ENCODE measurements at places on chromosomes 2 and 18.

DNA sequence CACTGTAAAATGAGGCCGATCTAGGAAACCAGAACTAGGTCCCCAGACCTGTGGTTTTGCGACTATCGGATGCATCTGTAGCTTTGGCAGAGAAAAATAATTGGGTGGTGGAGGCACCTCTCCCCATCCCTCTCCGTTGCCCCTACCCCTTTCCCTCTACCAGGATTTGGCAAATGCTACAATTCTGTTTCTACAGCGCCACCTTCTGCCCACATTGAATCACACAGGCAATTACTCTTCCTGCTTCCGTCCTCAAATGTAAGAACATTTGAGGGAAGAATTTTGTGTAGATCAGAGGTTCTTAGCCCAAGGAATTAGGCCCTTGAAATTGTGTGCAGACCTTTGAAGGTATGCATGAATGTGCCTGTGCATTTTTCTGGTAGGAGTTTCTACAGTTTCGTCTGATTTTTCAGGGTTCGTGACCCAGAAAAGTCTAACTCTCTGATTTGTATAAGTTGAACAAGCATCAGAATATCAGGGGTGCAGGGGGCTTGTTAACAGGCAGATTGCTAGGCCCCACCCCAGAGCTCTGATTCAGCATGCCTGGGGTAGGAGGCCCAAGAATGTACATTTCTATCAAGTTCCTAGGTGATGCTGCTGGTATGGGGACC is 11.2 kb downstream of the ATP6V1B1 start:
- DNase-seq = no peak

DNA sequence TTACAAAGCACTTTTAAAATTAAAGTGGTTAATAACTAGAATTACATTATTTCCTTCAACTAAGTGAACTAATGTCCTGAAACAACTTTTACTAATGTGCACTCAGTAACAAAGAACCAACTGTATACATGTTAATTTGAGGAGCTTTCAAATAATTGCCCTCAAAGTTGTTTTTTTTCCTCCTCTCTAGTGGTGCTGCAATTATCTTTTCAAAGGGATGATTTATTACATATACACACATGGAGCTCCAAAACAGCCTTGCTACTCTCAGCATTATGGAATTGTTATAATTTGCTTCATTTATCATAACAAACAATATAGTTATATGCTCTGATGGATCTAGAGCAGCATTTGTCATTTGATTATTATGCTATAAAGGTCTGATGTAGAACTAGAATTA is 246.3 kb upstream of the RASGRP3 start:
- DNase-seq = no peak

GRCh38 chr2:237487496-237487895 is 445 bp downstream of the MLPH start:
- DNase-seq = no peak

- no peak for DNase-seq
Measured at GRCh38 chr18:58285449-58286130, 241.6 kb downstream of the NEDD4L start.

DNA sequence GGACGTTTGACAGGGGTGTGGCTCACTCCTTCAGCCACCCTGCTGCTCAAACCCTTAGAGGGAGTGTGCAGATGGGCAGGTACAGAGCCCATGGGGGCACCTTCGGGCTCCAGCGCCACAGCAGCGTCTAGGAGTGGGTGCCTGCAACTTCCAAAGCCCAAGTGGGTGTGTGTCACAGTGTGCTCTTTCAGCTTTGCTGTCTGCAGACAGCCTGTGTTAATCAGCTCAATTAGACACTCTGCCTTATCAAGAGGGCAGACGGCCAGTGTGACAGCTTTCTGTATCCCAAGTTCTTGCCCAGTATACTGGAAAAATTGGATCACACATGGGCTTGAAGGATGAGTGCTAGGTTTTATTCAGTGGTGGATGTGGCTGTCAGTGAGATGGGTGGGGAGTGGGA is 96.7 kb downstream of the AP1S3 start:
- no peak for DNase-seq

- DNase-seq = no peak
Measured at GRCh38 chr2:168480356-168480755, 24.3 kb downstream of the CERS6 start.

- DNase-seq = no peak
Measured at GRCh38 chr2:236026841-236027240, 141.3 kb downstream of the GBX2 start.

- DNase-seq = no peak
Measured at GRCh38 chr2:81984969-81985637, 1680.6 kb upstream of the LRRTM1 start.

- no peak for DNase-seq
Measured at GRCh38 chr2:240111253-240111652, 24.9 kb downstream of the COPS9 start.

DNA sequence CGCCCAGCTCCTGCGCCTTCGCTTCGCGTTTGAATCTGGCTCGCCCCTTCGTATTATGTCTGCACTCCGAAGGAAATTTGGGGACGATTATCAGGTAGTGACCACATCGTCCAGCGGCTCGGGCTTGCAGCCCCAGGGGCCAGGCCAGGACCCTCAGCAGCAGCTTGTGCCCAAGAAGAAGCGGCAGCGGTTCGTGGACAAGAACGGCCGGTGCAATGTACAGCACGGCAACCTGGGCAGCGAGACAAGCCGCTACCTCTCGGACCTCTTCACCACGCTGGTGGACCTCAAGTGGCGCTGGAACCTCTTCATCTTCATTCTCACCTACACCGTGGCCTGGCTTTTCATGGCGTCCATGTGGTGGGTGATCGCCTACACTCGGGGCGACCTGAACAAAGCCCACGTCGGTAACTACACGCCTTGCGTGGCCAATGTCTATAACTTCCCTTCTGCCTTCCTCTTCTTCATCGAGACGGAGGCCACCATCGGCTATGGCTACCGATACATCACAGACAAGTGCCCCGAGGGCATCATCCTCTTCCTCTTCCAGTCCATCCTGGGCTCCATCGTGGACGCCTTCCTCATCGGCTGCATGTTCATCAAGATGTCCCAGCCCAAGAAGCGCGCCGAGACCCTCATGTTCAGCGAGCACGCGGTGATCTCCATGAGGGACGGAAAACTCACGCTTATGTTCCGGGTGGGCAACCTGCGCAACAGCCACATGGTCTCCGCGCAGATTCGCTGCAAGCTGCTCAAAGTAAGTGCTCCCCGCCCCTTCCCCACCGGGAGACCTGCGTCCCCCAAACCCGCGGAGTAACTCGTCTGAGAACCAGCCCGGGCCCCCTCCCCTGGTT is 453 bp downstream of the KCNJ3 start:
- DNase-seq = no peak

DNA sequence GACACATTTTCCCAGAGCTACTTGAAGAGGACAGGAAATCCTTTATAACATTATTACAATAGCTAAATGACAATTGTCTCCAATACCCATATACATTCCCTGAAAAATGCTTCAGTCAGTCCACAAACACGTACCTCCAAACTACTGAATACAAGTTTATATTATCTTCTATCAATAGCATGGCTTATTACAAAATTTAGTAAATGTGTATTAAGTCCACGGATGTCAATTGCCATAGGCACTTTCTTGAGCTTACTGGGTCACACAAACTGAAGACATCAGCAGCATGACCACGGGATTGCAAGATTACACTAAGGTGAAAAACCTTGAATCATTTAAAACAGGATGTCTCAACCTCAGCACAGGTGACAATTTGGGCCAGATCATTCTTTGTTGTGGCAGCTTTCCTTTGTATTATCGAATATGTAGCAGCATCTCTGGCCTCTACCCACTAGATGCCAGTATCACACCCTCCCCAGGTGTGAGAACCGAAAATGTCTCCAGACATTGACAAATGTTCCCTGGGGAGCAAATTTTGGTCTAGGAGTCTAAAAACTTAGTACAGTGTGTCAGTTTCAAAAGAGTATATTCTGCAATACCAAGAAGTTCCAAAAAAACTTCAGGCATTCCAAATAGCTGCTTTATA is 1.4 kb downstream of the MBD2 start:
- no peak for DNase-seq

DNA sequence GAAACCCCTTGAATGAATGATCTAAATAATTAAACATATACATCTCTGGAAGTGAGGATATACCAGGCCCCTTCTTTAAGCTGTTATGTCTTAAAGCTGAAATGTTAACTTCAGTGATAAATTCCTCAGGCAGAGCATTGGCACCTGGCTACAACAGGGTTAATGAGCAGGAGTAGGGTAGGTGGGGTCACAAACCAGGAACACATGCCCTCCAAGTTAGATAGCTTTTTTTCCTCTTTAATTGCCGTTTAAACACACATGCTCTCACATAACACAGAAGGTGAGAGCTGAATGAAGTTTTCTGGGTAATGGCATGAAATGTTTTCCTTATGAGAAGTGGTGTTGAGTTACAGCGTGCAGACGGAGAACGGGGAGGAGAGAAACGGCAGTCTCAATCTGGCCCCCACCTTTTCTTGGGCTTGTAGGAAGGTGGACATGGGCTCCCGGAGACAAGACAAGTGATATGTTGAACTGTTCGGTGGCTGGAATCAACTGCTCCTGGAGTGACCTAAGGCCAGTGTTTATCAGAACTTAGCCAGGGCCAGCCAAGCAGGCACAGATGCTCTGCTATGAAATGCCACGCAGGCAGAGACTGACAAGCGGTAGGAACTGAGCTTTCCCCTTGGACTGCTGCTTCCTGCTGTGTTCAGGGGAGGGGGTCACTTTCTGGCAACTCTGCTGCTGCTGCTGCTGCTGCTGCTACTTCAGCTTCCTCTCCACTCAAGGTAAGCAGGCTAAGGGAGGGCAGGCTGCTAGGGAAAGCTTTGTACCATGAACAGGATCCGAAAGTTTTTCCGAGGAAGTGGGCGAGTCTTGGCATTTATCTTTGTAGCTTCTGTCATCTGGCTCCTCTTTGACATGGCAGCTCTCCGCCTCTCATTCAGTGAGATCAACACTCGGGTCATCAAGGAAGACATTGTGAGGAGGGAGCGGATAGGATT is at the start of gene GALNT5:
Gene GALNT5, plus strand, starts transcription at position 394 of the 941 bp plus-strand sequence. Its CDS starts 378 bp downstream, at position 772.
- DNase-seq = no peak

- DNase-seq = no peak
Measured at GRCh38 chr18:45951016-45951714, 16.0 kb downstream of the EPG5 start.

- DNase-seq = no peak
Measured at GRCh38 chr2:174066871-174067270, 101.7 kb upstream of the SP3 start.

DNA sequence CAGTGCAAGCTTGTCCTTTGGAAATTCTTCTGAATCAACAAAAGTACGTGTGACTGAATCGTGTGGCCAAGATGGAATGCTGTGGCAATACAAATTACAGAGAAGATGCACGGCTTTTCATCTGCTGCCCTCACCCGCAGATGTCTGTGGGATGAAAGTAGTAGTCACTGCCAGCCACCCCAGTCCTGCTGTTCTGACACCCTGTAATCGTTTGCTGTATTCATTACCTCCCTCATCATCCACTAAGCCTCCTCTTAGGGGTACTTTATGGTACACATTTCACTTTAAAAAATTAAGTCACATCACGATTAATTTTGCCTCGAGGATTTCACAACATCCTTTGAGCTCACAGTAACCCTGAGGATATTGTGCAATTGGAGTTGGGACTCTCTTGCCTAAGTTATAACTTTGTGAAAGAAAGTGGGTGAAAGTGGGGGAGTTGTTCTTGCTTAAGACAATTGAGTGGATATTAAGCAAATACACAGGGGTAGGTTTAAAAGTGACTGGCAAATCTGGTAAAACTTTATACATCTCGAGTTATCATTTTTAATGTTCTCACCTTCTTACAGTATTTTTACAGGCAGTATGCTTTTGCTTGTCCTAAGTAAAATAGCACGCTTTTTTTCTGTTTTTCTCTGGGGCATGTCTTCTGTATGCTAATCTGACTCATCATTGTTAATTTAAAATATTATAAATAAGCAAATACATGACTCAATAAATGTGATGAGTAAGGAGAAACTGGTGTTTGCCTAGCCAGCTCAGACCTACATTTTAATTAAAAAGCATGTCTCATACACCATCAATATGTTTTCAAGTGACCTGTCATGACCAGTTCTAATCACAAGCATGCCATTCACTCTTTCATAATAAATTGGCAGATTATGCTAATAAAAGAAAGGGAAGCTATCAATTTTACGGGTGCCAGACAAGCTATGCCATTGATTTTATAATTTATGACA is 680.9 kb downstream of the IRS1 start:
- DNase-seq = no peak

DNA sequence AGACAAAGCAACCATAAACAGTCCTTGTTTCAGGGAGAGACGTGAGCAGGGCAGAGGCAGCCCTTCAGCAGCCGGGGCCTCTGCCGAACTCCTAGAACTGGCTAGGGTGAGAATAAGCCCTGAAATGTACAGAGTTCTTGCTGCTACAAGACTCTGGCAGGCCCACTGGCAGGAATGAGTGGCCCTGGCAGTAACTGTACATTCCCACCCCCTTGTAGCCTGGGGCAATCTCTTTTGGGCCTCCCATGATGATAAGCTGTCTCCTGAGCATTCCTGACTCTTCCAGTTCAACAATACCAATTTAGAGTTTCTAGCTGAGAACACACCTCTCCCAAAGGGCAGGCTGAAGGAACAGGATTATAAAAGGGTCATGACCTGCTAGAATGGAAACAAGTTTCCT is 54.3 kb downstream of the HAUS1 start:
- no peak for DNase-seq

GRCh38 chr2:239316562-239317465 is 84.0 kb downstream of the HDAC4 start:
- no peak for DNase-seq

GRCh38 chr2:6524691-6525474 is 340.8 kb downstream of the CMPK2 start:
- DNase-seq = no peak

- DNase-seq = no peak
Measured at GRCh38 chr2:219448776-219449341, 14.2 kb downstream of the SPEG start.

- no peak for DNase-seq
Measured at GRCh38 chr2:129763966-129764365, 215.5 kb upstream of the RAB6C start.

- no peak for DNase-seq
Measured at GRCh38 chr2:212089873-212090272, 448.7 kb downstream of the ERBB4 start.

Data from stimulated activated CD4-positive, alpha-beta T cell treated with anti-CD3 and anti-CD28 coated beads, TNF-alpha, amount 100 ng/mL, for 1 hour (primary cell).